CD4-positive, alpha-beta T cell treated with Interleukin-1 beta for 1 hour (primary cell): ENCODE measurements at places on chromosomes 7 and 10.
A peak's percentile ranks its signal among the peaks of the same experiment; 100 is the strongest.

DNA sequence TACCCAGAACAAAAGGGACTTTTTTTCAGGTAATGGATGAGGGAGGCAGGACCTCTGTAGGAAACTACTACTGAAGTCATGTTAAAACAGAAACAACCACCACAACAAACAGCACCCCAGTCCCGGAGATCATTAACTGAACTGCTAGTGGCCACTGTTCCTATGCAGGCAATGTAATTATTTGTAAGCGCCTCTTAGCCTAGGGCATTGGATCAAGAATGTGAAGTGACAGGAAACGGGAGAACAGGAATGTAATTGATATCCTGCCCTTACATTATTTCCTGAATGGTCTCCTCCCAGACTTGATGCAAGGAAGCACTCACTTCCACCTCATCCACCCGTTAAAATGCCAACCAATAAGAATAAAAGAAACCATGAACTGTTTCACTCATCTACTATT is 16.7 kb upstream of the GAD2 start:
- DNase-seq: no peak

DNA sequence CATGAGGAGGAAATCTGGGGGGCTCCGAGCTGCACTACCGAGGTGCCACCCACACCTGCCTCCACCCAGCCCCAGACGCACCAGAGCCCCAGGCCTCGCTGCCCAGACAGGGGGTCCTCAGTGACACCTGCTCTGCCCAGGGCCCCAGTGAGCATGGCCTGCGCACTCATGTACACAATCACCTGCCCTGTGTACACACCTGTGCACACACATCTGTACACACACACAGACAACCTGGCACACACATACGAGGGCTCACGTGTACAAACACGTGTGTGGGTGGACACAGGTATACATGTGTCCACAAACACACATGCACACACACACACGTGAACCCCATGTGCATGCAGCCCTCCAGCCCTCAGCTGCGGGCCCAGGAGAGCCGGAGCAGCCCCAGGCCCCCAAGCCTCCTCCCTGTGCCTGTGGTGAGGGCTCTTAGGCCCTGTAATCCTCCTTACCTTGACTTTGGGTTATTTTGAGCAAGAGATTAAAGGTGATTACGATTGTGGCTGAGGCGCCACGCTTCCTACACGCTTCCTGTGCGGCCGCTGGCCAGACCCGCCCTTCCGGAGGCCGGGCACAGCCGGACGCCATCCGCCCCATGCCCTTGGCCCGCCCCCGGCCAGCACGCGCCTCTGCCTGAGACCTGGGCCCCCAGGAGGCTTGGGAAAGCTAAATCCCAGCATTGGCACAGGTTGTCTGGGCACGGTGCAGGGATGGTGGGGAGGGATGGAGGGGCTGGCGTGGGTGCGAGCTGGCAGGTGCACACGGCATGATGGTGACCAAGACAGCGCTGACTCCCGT is 71.9 kb downstream of the ELFN1 start:
- DNase-seq: peak; percentile 36

DNA sequence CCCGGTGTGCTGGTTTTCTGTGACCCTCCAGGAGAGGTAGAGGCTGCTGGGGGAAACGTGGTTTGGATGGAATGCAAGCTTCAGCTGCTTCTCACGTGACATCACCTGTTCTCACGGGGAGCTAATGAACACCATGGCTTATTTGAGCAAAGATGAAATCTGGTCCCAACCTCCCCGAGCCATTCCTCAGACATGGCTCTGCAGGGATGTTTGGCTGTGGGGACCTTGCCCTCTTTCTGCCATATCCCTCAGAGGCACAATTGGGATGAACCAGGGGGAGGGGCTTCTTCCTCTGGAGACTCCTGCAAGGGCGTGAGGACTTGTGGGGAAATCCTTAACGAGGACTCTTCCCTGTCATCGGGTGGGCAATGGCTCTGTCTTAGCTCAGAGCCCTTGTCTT is 236.8 kb downstream of the TCERG1L start:
- no peak for DNase-seq

DNA sequence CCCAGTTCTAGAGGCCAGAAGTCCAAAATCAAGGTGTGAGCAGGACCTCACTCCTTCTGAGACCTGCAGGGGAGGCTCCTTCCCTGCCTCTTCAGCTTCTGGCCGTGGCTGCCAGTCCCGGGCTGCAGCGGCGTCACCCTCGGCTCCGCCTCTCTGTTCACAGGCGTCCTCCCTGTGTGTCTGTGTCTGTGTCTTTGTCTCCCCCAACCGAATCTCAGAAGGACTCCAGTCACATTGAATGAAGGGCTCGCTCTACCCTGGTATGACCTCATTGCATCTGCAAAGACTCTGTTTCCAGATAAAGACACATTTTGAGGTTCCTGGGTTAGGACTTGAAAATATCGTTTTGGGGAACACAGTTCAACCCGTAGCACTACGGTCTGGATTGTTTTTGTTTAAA is 33.1 kb upstream of the GALNT11 start:
- peak; percentile 58 for DNase-seq

DNA sequence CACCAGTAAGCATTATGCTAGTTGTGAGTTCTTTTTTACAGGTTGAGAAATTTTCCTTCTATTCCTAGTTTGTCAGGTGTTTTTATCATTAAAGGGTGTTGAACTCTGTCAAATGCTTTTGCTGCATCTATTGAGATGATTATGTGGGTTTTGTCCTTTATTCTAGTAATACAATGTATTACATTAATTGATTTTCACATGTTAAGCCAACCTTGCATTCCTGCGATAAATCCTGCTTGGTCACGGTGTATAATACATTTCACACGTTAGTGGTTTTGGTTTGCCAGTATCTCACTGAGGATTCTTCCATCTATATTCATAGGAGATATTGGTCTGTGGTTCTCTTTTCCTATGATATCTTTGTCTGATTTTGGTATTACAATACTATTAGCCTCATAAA is 136.0 kb downstream of the UBE2H start:
- DNase-seq: no peak

GRCh38 chr7:124912972-124913371 is 16.7 kb downstream of the POT1 start:
- DNase-seq: no peak

DNA sequence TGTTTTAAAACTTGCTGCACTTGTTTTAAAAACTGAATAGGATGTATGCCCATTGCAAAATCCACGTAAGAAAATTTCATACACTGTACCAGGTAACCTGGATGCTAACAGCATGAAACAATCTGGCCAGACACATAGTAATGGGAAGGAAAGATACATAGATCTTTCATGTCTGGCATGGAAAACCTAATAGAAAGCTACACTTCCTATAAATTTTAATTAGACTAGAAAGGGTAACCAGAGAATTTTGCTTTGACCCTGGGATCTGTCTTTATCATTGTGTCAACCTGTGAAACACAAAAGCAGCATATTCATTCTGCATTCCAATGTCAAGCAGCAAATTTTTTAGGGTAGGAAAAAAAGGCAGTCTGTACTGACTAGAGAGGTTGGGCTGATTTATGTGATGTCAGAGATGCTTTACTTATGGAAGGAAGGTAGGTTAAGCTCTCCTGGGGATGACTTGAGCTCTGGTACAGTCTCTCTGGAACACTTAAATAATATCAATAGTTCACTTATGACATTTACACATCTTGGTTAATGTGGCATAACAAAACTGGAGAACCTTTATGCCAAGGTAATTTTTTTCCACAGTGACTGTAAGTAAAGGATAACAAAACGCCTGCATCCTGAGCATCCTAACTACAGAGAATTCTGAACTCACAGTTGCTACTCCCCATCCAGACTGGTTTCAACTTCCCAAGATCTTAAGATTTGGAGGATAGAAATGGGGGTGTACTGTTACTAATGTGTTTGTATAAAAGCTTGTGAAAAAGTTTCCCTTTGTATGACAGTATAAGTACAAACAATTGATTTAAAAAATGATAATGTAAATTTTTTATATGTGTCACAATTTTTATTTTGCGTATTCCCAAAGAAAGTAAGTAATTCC is 44.7 kb downstream of the DOCK4 start:
- DNase-seq: no peak

- no peak for DNase-seq
Observed at GRCh38 chr10:5971886-5972285, 5.5 kb downstream of the IL15RA start.

DNA sequence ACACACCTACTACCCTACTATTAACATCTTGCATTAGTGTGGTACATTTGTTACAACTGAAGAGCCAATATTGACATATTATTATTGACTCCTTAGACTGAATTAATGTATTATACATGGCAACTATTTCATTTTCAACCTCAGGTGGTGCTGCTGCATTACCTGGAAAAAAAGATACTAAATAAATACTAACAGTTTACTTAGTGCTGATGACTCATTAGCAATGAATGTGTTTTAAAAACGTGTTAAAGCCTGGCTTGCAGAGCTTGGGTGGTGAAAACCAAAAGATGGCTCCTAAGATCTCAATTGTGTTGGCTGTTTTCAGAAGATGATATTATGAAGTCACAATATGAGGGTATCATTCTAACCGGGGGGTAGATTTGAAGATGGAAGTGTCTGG is 34.8 kb downstream of the CFAP43 start:
- DNase-seq: no peak

- no peak for DNase-seq
Observed at GRCh38 chr10:93254180-93254853, 180.6 kb downstream of the CYP26A1 start.

DNA sequence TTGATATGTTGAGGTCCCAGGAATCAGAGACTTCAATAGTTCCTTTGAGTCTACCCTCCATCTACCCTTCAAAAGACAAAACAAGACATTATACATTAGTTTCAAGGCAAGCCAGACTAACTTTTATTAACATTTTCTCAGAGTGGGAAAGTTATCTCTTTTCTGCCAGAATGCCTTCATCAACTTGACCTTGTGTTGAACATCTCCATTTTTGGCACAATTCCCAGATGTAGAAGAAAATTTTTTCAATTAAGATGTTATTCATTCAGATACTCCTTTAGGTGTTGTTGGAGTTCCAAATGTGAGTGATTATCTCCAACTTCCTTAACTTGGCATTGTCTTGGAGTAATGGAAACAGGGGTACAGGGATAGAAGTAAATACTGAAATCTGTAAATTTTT is 59.1 kb downstream of the NRF1 start:
- DNase-seq: no peak

DNA sequence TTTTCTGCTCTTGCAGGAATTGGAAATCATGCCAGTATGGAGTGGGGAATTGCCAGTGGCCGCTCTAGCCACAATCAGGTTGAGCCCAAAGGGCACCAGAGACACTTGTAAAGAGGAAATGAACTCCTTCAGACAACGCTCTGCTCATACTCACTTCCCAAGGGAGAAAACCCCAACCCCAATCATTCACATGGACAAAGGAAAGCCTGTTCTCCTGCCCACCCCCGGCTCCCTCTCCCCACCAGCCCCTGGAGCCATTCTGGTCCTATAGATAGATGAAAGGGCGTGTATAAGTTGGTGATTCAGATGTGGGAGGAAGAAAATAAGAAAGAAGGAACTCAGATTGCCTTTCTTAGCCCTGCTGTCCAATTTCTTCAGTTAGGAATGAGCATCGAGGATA is 57.4 kb downstream of the GFRA1 start:
- no peak for DNase-seq

DNA sequence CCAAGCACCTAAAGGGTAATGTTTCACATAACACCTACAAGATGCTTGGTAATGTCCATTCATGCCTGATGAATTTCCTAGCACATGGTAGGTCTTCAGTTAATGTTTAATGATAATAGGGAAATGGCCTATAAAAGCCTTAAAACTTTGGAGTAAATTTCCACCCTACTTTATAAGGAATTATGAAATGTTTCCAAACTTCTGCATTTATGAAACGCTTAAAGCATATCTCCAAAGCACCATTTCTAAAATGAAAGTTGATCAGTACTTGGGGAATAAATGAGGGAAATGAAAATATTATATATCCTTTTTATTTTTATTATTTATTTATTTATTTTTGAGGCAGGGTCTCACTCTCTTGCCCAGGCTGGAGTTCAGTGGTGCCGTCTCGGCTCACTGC is 51.8 kb downstream of the INPP5F start:
- no peak for DNase-seq

GRCh38 chr7:140517546-140518369 is 38.5 kb upstream of the MKRN1 start:
- peak; percentile 59 for DNase-seq

GRCh38 chr7:143439866-143440265 is 3.4 kb upstream of the TAS2R60 start:
- DNase-seq: no peak

DNA sequence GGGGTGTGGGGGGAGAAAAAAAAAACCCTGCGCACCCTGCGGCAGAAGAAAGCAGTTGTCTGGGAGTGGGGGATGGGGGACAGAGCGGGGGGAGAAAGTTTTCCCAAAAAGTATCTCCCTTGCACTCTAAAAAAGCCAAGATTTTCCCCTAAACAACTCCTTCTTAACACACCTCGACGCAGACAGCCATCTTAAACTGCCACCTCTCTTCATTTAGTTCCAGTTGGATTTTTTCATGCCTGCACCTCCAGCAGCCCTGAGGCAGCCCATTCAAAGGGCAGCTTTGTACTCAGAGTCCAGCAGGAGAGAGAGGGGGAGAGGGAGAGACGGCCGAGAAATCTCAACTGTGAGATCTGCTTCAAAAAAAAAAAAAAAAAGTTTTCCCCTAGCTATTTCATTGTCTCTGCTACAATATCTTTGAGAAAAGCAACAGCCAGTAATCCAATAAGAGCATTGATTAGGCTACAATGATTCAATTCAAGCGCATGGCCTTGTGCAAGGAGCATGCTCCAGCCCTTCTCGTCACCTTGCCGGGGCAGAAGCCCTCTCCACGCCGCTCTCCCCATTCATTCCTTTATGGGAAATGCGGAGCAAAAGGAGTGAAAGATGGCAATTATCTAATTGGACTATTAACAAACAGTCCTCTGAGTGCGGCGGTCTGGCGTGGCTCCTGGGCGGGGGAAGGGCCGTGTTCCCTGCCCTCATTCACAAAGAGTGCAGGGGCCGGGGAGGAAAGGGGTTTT is 939 bp upstream of the VAX1 start:
- no peak for DNase-seq

DNA sequence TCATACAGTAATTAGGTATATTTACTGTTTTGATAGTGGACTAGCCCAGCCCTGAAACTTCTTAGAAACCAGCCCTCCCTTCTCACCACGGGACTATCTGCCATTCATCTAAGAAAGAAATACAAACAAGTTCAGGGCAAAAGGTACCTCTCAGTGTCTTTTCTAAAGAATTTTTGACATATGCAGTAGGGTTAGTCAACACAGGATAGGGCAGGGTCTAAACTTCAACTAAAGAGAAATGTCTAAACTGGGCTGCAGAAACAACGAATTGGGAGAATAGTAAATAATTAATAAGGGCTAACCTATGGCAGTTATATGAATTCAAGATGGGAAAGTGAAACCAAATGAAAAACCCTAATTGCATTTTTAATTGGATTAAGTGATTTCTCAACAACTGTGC is 496.6 kb downstream of the INHBA start:
- DNase-seq: no peak
